ENCODE measurements at places on chromosomes 13 and 19.

- DNase-seq: no peak
These were observed 690.9 kb downstream of the SLITRK6 start for GRCh38 chr13:85108356-85108755.

DNA sequence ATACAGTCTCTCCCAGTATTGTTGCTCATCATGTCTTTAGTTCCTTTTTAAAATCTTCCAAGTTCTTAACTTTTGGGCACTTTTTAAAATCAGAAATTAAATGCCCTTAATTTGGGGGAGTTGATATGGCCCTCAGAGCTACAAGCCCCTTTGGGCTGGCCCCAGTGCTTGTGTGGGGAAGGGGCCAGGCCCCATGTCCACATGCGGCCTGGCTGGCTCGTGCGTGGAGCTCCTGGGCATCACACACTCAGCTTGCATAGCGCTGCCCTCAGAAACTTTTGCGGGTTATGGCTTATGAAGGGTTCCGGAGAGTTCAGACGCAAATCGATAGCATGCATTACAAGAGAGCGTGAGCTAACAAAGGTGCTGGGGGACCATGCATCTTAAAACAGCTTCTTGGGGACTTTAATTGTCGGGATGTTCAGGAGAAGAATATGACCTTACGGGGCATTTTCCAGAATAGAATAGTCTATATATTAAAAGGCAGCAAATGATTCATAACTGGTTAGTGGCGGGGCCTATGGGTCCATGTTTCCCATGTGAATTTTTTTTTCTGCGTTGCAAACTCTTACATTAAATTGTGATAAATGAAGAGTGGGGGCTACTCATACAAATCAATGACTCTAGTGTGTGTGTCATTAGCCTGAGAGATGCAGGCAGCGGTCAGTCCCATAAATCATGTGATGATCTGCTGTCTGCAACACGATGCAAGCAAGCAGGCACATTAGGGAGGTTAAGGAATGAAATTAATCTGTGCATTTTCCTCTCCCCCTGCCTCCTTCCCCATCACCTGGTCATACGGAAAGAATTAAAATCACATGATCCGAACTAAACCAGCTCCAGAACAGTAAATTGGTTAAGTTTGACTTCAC, 185.8 kb upstream of the TSHZ3 start:
- DNase-seq: no peak

DNA sequence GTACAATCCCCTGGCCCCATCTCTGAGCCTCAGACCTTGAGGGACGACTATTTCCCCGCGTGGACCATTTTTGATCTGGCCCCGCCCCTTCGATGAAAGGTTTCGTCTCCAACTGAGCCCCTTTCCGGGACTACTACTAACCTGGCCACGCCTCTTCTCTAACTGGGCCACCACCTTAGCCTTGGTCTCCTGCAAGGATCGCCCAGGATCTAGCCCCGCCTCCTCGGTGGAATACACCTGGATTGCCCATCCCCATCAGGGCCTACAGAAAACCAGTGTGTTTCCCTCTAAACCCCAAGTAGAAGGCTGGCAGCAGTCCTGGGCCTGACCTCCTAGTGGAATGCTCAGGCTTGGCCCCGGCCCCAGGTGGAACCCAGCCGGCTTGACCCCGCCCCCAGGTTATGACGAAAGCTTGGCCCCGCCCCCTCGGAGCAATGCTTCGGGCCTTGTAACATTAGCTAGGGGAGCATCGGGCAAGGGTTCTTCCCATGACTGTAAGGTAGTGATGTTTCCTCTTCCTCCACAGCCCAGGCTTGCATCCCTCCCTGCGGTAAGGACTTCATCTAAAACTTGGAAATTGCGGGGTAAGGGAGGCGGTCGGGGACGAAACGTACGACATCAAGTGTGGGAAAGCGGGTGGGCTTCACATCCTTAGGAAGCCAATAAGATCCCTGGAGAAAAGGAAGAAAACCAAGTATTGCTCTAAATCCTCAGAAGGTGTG, 9.1 kb downstream of the SPACA6 start:
- no peak for DNase-seq

DNA sequence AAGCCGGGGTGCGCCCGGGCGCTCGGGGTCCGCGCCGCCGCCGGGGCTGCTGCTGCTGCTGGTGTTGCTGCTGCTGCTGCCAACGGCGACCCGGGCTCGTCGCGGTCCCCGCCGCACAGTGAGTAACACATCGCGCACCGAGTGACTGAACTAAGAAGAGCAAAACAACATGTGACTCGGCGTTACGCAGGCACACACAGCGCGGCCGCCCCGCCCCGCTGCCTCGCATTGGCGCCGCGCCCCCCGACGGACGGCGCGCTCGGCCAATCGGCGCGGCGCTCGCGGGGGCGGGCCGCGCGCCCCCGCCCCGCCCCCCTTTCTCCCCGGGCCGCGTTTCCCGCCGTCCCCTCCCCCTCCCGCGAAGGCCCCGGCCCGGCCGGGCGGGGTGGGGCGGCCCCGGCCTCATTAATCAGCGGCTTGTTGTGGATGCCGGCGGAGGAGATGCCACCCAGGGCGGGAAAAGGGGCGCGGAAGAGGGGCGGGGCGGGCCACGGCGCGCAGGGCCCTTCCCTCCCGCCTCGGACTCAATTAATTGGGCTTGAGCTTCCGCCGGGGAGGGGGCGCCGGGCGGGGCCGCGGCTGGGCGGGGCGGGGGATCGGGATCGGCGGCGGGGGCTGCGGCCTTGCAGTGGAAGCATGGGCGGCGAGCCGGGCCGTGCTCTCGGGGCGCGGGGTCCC, at the start of gene IRS2:
TSS of gene IRS2 (minus strand) at position 127 of the 678 bp plus-strand sequence. CDS start 530 bp downstream, outside the sequence.
- peak; percentile 47 for DNase-seq

DNA sequence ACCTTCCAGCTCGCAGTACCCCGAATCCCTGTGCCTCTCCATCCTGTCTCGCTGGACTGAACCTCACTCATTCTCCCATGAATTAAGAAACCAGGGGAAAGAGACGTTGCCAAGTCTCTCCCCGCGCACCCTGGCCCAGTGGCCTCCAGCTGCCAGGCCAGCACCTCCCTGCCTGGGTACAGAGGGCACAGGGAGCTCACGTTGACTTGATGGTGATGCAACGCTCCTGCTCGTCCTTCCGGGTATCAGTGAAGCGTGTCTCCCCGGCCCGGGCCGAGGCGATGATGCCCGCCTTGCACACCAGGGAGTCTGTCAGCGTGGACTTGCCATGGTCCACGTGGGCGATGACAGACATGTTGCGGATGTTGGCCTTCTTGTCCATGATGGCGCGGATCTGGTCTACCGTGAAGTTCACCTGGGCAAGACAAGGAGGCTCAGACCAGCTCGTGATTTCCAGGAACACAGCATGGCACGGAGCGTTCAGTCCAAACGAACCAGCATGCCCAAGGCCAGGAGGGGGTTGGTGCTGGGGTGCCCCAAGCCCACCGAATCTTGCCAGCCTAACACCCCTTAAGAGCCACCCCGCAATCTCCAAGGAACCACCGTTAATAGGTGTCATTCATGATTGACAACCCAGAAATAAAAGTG, 1.2 kb downstream of the EEF2 start:
- DNase-seq: no peak

- DNase-seq: no peak
These were observed 498.1 kb downstream of the COG6 start for GRCh38 chr13:40153516-40153915.

- no peak for DNase-seq
These were observed 41.3 kb downstream of the FLT3 start for GRCh38 chr13:28058866-28059613.

GRCh38 chr19:17761148-17761547, 9.9 kb downstream of the FCHO1 start:
- no peak for DNase-seq

DNA sequence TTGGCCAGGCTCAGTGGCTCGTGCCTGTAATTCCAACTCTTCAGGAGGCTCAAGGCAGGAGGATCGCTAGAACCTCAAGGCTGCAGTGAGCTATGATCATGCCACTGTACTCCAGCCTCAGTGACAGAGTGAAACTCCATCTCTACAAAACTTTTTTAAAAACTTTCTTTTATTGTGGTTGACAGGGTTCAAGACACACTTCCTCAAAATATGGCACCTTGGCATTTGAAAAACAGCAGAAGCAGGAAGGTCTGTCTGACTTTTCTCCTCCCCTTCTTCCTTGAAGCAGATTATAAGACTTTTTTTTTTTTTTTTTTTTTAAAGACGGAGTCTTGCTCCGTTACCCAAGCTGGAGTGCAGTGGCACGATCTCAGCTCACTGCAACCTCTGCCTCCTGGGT, 100.3 kb downstream of the TM9SF2 start:
- no peak for DNase-seq

DNA sequence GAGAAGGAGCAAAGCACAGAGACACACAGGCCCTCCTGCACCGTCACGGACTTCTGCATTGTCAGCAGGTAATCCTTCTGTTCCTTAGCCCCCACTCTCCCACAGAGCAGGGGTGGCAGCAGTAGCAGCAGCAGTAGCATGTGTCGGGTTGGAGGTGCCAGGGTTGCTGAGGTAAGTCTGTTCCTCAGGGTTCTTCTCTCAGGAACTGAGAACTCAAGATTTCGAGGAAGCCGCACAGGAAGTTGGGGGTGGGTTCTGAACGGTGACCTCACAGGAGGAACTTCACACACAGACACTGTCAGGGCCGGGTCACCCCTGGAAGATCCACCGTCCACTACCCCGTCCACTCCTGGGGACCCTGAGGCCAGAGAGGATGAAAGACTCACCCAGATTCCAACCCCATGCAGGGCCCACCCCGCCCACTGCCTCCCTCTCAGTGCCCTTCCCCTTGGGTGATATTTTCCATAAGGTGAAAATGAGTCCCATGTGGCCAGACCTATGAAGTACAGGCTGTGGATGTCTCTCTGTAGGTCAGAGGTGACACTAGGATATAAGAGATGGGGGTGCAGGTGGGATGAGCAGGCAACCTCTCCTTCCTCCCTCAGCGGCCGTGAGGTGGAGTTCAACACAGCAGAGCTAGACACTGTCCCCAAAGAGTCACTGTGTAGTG, at the start of gene SIGLEC12:
TSS of gene SIGLEC12 (minus strand) at position 207 of the 670 bp plus-strand sequence. CDS start at position 140, 67 bp downstream.
- DNase-seq: no peak
